Epithelial cell of prostate (primary cell): ENCODE measurements at places on chromosomes 11 and 22.

- DNase-seq = no peak
Observed at GRCh38 chr11:126145954-126146353, 65.5 kb downstream of the RPUSD4 start.

DNA sequence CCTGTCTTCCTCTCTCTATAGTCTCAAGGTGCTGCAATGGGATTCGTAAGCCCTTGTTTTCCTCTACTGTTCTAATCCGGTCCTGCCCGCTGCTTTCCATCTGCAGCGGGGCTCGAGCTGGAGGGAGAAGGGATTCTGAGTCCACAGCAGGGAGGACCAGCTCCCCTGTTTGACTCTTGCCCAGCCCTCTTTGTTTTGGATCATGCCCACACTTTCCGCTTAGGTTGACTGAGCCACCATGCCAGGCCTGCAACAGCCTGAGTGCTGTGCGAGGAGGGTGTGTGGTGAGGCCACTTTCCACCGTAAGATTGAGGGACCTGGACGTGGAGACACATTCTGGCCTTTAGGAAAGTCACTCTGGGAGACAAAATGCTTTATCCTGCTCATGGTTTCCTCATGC lies 58.3 kb downstream of the CEP164 start:
- no peak for DNase-seq

DNA sequence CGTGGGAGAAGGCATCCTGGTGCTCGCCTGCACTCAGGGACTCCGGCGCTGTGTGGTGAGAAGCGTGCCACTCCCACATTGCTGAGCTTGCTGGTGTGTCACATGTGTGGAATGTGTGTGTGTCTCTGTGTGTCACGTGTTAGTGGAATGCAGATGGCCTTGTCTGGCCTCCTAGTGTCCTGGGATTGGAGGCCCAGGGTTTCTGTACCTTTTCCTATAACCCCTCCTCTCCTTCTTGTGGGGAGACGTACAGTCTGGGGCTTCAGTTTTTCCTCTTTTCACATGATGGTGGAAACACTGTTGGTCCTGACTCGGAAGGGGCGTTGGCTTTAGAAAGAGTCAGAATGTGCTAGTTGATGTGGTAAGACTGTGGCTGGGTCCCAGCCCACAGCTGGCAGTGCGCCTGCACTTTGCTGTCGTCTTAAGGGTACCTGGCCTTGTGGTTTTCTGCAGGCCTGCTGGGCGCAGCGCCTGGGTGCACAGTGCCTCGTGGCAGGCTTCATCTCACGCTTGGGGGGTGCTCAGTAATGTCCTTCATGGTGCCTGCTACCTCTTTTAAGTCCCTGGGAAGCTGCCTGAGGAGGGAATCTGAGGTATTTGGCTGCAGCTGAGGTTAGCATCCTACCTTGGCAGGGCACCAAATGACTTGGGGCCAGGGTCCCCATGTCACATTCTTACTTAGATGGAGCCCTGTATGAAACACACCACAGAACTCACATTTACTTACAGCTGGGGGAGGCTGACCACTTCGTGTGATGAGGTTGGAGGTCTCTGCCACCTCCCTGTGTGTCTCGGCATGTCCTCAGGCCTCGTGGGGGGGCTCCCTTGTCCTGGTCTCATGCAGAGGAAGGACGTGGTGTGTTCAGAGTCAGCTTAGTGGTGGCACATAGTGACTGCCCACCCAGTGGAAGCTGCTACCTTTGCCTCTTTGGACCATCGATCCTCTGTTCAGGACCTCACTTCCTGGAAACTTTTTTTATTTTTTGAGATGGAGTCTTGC lies 61.9 kb downstream of the MED15 start:
- DNase-seq = peak; percentile 86

GRCh38 chr11:29996016-29996415 lies 20.8 kb downstream of the KCNA4 start:
- no peak for DNase-seq

DNA sequence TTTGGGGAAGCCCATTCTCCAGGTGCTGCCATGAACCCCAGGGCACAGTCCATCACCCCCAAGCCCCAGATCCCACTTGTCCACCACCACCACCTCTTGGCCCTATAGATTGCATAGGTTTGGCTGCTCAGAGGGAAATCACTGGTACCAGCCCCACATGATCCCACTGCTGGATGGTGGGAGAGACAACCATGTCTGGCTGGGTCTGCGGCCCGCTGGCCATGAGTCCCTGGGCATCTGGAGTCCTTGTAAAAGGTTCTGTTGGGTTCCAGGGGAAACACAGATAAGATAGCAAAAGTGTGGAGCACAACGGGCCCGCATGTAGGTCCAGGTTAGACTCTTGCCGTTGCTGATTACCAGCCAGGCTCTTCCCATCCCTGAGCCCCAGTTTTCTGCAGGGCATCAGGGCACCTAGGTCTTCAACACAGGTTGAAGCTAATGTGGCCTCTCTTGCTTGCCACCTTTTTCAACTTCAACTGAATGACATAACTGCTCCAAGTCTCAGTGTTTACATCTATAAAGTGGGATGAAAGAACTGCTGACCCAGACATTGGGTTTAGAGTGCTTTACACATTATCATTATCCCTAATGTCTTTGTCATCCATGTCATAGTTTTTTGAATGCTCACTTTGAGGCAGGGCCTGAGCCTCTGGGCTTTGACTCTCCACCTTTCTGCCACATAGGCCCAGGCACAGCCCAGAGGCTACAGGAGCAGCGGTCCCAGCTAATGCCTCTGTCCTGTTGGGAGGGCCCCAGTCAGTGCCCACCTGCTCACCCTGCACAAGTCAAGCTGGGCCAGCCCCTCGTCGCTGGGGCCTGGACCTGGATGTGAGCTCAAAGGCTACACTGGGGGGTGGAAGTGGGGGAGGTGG lies 1.0 kb upstream of the TANGO2 start:
- no peak for DNase-seq
